ENCODE measurements at places on chromosomes 2 and 18. TPM values are rescaled to one million over a fixed set of nuclear protein-coding genes. Genes with fewer than 3 reads are reported as not detected.

The EN1 gene
- total RNA-seq: 4.4 TPM

DNA sequence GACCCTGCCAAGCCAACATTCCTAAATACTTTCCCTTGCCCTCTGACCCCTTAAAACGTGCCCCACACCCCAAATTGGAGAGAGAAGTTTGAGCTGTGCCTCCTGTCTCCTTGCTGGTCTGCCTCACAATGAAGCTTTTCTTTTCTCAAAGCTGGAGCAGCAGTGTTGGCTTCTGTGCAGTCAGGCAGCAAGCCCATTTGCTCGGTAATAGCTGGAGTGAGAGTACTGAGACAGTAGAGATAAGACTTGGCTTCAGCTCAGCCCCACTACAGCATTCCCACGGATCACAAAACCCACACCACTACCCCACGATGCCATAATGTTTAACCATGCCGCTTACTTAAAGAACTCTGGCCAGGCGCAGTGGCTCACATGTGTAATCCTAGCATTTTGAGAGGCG, 73.0 kb downstream of the NCAPH start:
- peak; percentile 43 for DNase-seq

The DNER gene
- total RNA-seq: 1.3 TPM

The INHA gene
- 0.45 TPM for total RNA-seq
